ENCODE measurements at places on chromosomes 12 and 14.

DNA sequence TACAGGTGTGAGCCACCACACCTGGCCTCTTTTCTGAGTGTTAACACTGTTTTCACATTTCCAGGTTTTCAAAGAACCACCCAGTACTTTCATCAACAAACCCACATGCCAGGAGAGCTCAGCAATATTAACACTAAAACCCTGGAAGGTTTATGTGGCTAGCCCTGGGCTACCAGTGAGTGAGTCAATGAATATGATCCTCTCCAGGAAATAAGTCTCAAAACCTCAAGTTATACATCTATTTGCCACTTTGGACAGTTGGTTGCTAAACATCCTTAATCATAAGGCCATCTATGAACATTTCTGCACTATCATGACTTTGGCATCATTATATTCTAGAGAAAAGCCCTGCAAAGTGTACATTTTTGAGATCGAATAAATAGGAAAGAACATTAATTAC is 6.3 kb upstream of the CDKL1 start:
- DNase-seq = no peak

- DNase-seq = no peak
These were observed 173.6 kb downstream of the PDZRN4 start for GRCh38 chr12:41361738-41362137.

DNA sequence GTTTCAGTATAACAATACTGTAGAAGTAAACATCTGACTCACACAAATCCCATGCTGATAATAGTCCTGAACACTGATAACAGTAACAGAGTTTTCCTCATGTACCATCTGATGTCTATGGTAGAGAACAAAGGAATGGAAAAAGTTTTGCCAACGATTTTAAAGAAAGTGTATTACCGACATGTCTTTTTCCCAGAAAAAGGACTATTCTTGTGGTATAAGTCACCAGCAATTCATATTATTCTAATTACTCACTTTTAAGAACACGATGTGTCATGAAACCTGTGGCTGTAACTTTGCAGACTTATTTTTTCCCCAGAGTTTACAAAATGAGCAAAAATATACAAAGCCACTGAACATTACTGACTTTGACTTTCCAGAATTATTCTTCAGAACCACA is 40.1 kb upstream of the DCN start:
- no peak for DNase-seq

- DNase-seq = no peak
These were observed 53.9 kb upstream of the NCOR2 start for GRCh38 chr12:124621296-124621660.

DNA sequence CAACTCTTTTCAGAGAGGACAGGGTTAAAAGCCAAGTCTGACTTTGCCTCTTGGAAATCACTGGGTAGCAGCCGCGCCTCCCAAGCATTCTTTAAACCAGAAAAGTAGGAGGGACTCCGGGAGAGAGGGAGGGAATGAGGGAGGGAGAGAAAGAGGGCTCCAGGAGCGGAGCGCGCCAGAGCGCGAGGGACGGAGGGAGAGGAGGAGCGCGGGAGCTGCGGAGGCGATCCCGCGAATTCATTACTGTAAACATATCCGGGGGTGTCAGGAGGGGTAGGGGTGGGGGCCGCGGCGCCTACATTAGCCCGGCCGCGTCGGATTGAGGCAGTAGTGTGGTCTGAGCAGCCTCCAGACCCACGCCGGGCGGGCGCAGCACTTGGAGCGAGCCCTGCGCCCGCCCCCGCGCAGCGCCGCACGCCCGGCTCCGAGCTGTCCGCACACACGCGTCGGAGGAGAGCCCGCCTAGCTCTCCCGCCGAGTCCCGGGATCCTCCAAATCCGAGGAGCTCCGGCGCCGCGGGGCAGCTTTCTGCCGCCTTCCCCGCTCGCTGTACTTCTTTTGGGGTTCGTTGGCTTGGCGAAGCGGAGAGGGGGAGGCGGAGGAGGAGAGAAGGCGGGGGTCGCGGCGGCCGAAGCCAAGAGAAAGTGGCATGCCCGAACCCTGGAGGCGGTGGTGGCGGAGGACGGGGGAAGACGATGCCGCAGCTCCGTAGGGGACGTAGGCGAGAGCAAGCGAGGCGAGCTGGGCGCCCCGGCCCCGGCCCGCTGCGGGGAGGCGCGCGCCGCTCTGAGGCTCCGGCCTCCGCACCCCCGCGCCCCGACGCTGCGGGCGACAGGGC is 3.3 kb downstream of the FLRT2 start:
- DNase-seq = peak; percentile 10

DNA sequence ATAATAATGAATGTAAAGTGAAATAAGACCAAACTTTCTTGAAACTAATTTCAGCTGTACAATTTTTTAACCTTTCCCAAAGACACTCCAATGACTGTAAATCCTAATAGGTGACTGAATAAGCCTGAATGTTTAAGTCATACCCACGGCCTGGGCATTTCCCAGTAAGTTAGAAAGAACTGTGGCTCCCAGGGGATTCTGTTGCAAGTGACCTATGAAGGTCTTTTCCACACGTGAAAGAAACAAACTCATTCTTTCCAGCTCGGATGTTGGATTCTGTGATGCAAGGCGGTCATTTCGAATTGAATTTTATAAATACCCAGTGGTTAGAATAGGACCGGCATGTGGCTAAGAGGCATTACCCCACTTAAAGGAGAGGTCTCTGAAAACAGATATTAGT is 1134.4 kb downstream of the GALC start:
- no peak for DNase-seq

GRCh38 chr14:30005114-30005808 is 77.6 kb upstream of the PRKD1 start:
- peak; percentile 29 for DNase-seq

- no peak for DNase-seq
These were observed 7.6 kb downstream of the BDKRB1 start for GRCh38 chr14:96263347-96264199.

GRCh38 chr12:88253371-88253978 is 111.4 kb downstream of the TMTC3 start:
- DNase-seq = no peak

GRCh38 chr12:55996201-55996714 is 818 bp upstream of the SUOX start:
- DNase-seq = peak; percentile 68

GRCh38 chr14:101019990-101020710 is 116.6 kb upstream of the RTL1 start:
- no peak for DNase-seq

DNA sequence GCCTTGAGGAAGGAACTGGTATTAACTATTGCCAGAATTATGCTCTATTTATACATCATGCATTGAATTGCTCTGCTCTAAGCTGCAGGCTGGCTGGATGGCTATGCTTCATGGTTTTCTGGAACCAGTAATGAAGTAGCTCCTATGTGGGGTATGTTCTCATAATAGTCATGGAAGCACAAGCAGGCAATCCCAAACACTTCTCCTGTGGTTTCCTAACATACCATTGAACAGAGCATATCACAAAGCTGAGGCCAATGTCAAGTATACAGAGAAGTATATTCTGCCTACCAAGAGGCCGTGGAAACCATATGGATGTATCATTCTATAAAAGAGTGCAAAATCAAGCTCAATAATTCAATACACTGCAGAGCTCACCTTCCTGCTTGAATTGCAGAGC is 1752.4 kb upstream of the FLRT2 start:
- DNase-seq = no peak

- DNase-seq = no peak
These were observed 120.9 kb upstream of the MIS18BP1 start for GRCh38 chr14:45373877-45374276.

DNA sequence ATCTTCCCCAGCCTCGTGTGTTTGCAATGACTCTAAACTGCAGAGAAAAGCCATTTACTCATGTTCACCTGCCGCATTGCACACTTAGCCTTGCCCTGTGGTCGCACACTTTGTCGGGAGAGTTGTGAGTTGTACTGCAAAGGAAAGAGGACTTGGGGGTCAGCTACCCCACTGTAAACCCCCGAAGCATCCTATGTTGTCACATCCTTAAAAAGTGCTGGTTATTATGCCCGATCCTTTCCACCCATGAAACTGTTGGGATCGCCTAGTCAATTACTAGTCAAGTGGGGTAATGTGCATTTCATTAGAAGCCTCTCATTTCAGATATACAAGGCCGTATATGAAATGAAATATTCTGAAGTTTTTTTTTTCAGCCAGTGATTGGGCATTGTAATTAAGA is 98.2 kb downstream of the SRRM4 start:
- DNase-seq = no peak

- DNase-seq = no peak
These were observed 9.4 kb upstream of the ACVR1B start for GRCh38 chr12:51942056-51942455.

- no peak for DNase-seq
These were observed 255.1 kb downstream of the NEDD1 start for GRCh38 chr12:97162173-97162572.

DNA sequence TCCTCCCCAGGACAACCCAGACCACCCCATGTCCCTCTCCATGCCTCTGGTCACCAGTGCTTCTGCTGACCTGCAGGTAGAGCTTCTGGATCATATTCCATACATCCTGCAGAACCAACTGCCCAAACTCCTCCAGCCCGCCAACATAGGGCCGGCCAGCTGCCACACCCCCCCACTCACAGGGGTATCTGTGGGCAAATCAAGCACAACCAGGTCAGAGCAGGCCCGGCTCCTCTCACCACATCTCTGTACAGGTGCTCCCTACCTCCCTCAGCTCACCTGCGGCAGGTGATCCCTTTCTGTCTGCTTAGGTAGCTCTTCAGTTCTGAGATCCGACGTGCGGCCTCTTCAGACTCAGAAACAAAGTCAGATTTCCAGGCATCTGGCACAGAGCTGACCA is 29.0 kb downstream of the TEP1 start:
- no peak for DNase-seq

DNA sequence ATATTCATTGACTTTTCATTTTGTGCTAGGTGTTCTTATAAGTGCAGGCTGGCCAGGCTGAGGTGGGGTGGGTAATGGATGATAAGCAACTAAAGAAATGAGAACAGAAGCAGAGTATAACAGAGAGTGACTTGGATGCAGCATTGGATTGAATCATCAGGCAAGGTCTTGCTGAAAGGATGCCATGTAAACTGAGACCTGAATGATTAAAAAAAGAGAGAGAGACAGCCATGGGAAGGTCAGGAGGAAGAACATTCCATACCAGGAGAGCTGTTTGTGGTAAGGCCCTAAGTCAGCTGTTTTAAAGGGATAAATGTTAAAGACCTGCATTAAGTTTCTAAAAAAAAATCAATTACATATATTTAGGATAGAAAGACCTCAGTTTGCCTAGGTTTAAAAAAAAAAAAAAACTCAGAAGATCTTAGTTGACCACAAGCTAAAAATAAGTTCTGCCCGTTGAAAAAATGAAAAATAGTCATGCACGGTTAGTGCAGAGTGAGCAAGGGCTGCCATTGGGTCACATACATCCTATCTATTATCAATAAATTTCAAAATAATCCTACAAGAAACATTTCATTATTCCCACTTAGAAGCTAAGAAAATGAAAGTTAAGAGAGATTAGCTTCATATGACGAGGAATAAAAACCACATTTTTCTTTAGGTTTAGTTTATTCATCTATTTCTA is 37.2 kb downstream of the IFNG start:
- DNase-seq = no peak

- DNase-seq = no peak
These were observed 13.8 kb downstream of the CD9 start for GRCh38 chr12:6213969-6214368.

DNA sequence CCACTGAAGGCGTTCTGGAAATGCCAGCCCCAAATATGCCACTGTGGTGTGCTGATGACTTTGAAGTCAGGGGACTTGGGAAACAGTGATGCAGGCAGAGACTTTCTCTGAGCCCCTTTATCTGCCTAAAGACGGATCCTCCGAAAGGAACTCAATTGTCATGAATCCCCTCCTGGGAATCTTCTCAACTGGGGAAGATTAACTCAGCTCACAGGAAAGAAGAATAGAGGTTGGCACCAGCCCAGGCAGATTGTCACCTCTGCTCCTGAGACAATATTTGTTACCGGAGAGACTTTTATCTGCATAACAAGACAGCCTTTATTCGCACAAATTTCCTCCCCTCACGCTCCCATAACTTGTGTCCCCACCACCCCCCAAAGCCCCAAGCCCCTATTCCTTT is 414.4 kb downstream of the FUT8 start:
- DNase-seq = no peak

GRCh38 chr12:122858171-122858570 is 22.9 kb downstream of the HIP1R start:
- DNase-seq = no peak

GRCh38 chr12:120413901-120414695 is 23.8 kb upstream of the COX6A1 start:
- no peak for DNase-seq

- no peak for DNase-seq
These were observed 449.8 kb downstream of the RAD51B start for GRCh38 chr14:68269136-68269927.

- DNase-seq = no peak
These were observed 216.5 kb downstream of the EGLN3 start for GRCh38 chr14:33734387-33734786.

- DNase-seq = no peak
These were observed 21.1 kb downstream of the CHFR start for GRCh38 chr12:132866251-132866828.

GRCh38 chr12:125528281-125528680 is 463.0 kb downstream of the AACS start:
- no peak for DNase-seq

DNA sequence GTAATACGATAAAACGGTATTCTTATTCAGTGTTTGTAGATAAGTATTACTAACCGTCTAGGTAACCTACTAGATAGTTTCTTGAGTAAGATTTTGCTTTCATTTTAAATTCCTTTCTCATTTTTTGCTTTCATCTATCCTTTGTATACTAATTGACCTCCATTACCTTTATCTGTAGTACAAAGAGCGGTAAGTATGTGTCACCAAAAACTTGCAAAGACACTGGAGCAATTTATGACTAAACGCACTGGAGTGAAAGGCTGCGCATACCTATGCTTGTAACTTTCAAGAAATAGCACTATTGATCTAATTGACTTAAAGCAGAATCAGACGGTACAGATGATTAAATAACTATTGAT is 1.7 kb downstream of the ARHGAP5 start:
- DNase-seq = no peak

DNA sequence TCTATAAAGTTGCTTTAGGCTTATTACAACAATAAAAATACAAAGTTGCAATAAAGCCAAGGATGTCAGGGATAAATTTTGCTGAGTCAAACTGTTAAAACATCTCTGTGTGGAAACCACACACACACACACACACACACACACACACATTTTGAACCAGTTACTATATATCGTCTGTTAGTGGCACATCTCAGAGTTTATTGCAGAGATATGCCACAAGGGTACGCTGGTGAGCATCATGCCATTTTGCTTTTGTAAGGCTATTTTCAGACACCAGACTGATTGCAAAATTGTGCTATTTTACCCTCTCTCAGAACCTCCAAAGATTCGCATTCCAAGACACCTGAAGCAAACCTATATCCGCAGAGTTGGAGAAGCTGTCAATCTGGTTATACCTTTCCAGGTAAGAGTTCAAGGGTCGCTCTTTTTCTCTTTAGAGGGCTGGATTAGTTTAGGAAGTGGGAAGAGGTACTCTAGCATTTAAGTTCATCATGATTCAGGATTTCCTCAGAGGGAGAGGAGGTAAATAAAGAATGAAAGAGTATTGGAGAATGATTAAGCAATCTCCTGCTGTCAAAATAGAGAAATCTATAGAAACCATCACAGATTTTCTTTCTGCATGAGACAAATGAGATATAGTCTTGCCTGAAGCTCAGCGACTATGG is 27.3 kb upstream of the CHPT1 start:
- DNase-seq = peak; percentile 28

GRCh38 chr12:79121486-79121885 is 256.9 kb downstream of the SYT1 start:
- peak; percentile 9 for DNase-seq

GRCh38 chr14:103727313-103727980 is 11.8 kb downstream of the ZFYVE21 start:
- DNase-seq = no peak
